Body of pancreas (tissue), 4 donors: ENCODE measurements at places on chromosomes 4 and X. TPM values are rescaled to one million over a fixed set of nuclear protein-coding genes. Genes with fewer than 3 reads are reported as not detected.

Gene FGF13
- 1.0 TPM for total RNA-seq

Gene REST
- 17.1 TPM for total RNA-seq

Gene CT45A9
- total RNA-seq: not detected

DNA sequence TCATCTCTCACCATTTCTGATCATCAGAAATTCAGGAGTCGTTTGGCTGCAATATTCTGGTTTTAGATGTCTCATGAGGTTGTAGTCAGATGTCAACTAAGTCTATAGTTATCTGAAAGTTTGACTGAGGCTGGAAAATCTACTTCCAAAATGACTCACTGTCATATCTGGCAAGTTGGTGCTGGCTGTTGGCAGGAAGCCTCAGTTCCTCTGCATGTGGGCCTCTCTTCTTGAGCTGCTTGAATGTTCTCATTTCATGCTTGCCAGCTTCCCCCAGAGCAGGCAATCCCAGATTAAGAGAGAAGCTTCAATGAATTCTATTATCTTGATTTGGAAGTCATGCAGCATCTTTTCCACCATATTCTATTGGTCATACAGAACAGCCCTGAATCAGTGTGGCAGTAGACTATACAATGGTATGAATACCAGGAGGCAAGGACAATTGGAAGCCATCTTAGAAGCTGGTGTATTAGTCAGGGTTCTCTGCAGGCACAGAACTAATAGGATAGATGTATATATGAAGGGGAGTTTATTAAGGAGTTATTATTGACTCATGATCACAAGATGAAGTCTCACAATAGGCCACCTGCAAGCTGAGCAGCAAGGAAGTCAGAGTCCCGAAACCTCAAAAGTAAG, 46.8 kb upstream of the ELF2 start:
- no peaks in the 10 kb centered on the region for H3K27me3 ChIP-seq
- no peak for DNase-seq
- H3K4me1 ChIP-seq: no peaks in the 10 kb centered on the region

- H3K4me1 ChIP-seq: no peaks in the 10 kb centered on the region
- no peaks in the 10 kb centered on the region for H3K27me3 ChIP-seq
- H3K4me3 ChIP-seq: no peak overlapping the region
- no peak for DNase-seq
- H3K27ac ChIP-seq: no peak overlapping the region
Observed at GRCh38 chr4:52423967-52424366, 235.1 kb downstream of the USP46 start.

- no peaks in the 10 kb centered on the region for H3K36me3 ChIP-seq
- DNase-seq: no peak
- H3K27ac ChIP-seq: no peak overlapping the region
- no peak overlapping the region for H3K4me3 ChIP-seq
- H3K27me3 ChIP-seq: no peaks in the 10 kb centered on the region
Observed at GRCh38 chr4:188822698-188823097, 683.5 kb downstream of the TRIML1 start.

DNA sequence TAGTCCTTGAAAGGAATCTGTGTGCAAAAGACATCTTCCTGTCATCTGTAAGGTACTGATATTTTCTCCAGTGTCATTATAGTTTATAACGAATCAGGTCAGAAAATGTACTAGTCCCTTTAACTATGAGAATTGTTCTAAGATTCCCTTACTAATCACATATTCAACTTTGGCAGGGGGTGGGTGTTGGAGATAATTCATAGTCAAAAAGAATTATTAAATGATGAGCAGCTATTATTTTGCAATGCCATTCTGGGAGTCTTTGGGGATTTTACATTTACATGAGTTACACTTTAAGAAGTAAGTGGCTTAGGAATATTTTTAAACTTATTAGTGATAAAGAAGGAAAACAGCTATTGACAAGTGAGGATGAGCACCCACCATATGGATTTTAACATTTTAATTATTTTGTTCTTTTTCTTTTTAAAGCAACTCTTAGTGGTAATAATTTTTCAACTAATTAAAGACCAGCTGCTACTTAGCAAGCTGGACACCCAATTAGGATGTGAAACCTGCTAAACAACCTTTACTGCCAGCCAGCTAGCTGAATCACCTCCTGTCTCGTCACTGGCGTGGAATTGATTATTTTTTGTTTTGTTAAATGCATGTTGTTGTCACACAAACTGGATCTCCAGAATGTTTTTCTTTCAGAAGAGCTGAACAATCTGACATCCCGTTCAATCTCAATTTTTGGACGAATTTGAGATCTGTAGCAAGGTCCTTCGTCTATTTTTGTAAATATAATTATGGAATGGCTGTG, 219.2 kb downstream of the ARAP2 start:
- no peak for DNase-seq
- H3K4me3 ChIP-seq: no peak overlapping the region
- H3K36me3 ChIP-seq: no peaks in the 10 kb centered on the region
- H3K27ac ChIP-seq: no peak overlapping the region

DNA sequence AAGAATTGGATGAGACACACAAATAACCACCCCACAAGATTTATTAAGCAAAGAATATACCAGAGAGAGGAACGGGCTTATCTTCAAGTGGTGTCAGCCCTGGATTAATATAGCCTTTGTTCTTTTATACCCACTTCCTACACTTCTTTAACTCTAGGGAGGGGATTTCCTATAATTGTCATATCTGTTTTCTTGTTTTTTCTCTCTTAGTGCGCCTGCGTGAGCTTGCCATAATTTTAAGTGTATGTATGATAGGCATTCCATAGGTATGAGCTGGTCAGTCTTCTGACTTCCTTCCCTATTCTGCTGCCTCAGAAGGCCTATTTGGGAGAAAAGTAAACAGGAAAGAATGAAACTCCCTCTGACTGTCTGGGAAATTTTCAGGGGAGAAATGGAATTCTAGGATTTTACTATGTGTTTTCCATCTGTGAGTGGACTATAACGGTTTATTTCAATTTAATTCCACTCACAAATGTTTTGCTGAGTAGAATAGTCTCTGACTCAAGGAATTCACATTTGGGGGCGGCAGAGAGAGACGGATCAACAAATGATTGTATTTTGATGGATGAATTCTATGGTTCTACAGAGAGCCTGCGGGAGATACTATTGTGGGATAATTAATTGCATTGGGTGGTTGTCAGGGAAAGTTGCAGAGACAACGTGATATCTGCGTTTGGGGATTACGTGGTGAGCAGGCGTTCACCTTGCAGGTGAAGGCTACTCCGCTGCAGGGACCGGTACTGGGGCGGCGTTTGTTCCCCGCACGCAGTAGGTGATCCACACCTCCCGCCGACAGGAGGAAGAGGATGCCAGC, 626 bp upstream of the CEP135 start:
- H3K36me3 ChIP-seq: no peaks in the 10 kb centered on the region
- H3K4me1 ChIP-seq: peaks cover 17% of the 10 kb centered on the region
- H3K27me3 ChIP-seq: peaks cover 3% of the 10 kb centered on the region
- no peak overlapping the region for H3K4me3 ChIP-seq

- no peaks in the 10 kb centered on the region for H3K36me3 ChIP-seq
- no peaks in the 10 kb centered on the region for H3K27me3 ChIP-seq
- H3K27ac ChIP-seq: peak overlapping the region; percentile 56
- DNase-seq: no peak
Observed at GRCh38 chr4:7824218-7824617, 115.4 kb downstream of the AFAP1 start.

DNA sequence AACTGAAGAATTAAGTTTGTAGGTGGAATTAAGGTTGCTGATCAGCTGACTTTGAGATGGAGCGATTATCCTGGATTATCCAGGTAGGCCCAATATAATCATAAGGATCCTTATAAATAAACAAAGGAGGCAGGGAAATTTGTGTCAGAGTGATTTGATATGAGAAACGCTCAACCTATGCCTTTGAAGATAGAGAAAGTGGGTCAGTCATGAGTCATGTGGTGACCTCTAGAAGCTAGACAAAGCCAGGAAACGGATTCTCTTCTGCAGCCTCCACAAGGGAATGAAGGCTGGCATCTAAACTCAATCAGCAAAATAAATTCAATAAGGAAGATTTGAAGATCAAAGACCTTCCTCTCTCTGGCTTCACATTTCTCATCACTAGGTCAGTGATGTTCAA, 41.5 kb upstream of the SMIM10 start:
- no peaks in the 10 kb centered on the region for H3K4me1 ChIP-seq
- no peaks in the 10 kb centered on the region for H3K27me3 ChIP-seq
- DNase-seq: no peak
- H3K36me3 ChIP-seq: no peaks in the 10 kb centered on the region
- H3K4me3 ChIP-seq: no peak overlapping the region

GRCh38 chrX:5163663-5164062, 1065.0 kb downstream of the NLGN4X start:
- H3K27ac ChIP-seq: no peak overlapping the region
- no peaks in the 10 kb centered on the region for H3K4me1 ChIP-seq
- no peak for DNase-seq
- H3K27me3 ChIP-seq: no peaks in the 10 kb centered on the region
- H3K4me3 ChIP-seq: no peak overlapping the region
- no peaks in the 10 kb centered on the region for H3K36me3 ChIP-seq

GRCh38 chr4:135122457-135122856, 920.9 kb upstream of the PABPC4L start:
- H3K27ac ChIP-seq: no peak overlapping the region
- no peaks in the 10 kb centered on the region for H3K4me1 ChIP-seq
- H3K36me3 ChIP-seq: no peaks in the 10 kb centered on the region
- no peak overlapping the region for H3K4me3 ChIP-seq

DNA sequence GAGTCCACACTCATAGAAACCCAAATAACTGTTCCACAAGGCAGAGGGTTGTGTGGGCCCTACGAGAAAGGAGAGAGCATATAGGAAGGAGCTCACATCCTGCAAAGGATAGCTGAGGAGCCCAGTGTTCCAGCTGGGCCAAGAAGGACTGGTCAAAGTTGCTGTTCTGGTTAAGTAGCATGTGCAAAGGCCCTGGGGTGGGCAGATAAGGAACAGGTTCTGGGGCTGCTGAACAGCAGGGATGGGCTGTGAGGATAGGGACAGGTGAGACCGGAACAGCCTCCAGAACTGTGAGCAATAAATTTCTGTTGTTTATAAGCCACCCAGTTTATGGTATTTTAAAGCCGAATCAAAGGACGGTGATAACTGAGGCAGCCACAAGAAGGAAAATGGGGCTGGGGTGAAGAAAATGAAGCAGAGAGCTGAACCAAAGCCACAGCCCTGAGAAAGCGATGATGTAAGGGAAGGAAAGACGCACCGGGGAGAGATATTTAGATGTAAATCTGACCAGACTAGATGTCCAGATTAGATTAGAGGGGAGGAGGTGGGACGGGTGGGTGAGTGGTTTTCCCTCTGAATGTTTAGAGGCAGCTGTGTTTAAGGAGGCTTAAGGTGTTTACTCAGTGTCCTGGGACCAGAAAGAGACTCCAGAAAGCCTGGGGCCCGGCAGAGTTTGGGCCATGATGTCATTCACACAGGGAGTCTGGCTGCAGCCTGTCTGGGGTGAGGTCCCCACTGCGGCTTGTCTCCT, 180.8 kb upstream of the BCOR start:
- H3K36me3 ChIP-seq: no peaks in the 10 kb centered on the region
- H3K4me1 ChIP-seq: no peaks in the 10 kb centered on the region
- H3K4me3 ChIP-seq: no peak overlapping the region
- no peak for DNase-seq
